Activated naive CD8-positive, alpha-beta T cell treated with anti-CD3 and anti-CD28 coated beads, Interleukin-2, amount 50 U/mL, for 24 hours (primary cell): ENCODE measurements at places on chromosomes 3 and 15.

GRCh38 chr3:53821631-53822121, 24.5 kb downstream of the CHDH start:
- H3K27me3 ChIP-seq, result peaks cover 2% of the 10 kb centered on the region
- no peak overlapping the region for H3K4me3 ChIP-seq
- no peak for DNase-seq

DNA sequence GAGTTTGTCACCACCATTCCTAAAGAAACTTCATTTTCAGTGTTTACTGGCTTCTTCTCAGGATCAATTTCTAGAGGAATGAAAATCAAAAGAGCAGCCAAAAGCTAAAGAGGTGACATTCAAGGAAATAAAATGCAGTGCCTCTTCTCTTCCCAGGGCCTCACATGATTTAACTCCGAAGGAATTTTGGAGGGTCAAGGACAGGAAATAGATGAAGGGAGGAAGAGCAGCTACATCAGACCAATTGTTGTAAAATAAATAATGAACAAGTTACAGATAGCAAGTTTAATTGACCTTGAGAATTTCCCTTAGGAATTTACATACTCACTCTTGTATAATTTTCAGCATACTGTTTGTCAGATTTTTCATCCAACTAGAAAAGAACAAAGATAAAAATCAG, 78.1 kb downstream of the LRRFIP2 start:
- no peak overlapping the region for H3K4me3 ChIP-seq
- H3K4me1 ChIP-seq, result no peaks in the 10 kb centered on the region
- peaks cover 6% of the 10 kb centered on the region for H3K36me3 ChIP-seq
- H3K27ac ChIP-seq, result no peak overlapping the region
- DNase-seq, result no peak

DNA sequence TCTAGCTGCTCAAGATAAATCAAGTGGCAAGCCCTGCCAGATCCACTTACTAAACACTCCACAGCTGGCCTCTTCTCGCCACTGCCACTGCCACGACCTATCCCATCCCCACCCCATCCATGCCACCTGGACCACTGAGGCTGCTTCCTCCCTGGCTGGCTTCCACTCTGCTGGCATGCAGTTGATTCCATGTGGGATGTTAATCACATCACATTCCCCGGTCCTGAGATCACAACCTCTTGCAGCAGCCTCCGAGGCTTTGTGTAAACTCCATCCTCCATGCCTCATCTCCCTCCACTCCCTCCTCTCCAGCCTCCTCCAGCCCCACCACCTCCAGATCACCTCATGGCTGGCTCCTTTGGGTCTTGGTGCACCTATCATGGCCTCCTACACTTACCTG, 7.7 kb downstream of the NCKIPSD start:
- peaks cover 35% of the 10 kb centered on the region for H3K36me3 ChIP-seq
- peaks cover 3% of the 10 kb centered on the region for H3K4me1 ChIP-seq
- H3K27ac ChIP-seq, result no peak overlapping the region

DNA sequence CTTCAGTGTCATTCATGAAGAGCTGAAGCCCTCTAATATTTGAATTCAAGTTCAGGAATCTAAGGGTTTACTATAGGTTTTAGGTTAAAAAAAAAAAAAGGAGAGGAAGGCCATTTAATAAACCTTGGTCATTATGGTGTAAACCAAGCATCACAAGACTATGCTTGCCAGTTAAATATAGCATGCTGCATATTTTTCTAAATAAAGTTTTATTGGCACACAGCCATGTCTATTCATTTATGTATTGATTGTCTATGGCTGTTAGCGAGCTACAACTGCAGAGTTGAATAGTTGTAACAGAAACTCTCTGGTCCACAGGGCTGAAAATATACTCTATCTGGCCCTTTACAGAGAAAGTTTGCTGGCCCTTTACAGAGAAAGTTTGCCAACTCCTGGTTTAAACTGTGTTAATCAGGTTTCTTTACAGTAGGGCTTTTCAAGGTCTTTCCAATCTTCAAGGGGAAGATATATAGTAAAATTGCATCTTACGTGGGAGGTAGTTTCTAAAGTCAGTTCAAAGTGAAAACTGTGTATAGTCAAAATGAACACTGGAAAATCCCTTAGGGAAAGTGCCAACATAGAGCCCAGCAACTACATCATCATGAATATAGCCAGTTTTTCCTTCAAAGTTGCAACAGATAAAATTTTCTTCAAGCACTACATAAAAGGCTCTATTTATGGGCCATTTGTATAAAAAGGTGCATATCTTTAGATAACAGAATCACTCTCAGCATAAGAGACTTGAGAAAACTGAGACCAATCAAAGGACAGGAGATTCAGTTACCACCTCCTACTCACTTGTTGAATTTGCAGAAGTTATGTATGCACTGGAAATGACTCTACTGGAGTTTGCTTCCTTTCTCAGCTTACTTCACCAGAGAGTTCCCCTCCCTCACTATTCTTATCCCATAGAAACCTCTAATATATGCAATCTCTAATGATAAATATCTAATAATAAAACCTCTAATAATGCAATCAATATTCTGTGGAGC, 49.7 kb upstream of the FRMD4B start:
- no peaks in the 10 kb centered on the region for H3K36me3 ChIP-seq
- H3K27ac ChIP-seq, result no peak overlapping the region
- DNase-seq, result no peak
- H3K4me1 ChIP-seq, result peaks cover 33% of the 10 kb centered on the region
- no peak overlapping the region for H3K4me3 ChIP-seq
- H3K27me3 ChIP-seq, result peaks cover 9% of the 10 kb centered on the region

DNA sequence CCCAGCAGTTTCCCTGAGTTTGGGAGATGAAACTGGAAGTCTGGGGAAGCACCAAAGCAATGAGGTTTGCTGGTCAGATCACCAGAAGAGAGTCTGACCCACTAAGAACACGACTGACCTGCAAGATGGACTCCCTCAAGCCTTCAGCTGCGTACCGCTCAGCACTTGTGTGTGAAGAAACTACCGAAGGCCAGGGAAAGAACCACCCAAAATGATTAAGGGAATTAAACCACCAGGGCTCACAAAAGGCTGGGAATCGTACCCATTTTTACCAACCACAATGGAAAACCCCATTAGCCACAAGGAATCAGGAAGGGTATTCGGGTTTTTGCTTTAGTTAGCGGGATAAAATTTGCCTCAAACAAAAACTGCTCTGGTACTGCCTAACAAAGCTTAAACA, 21.6 kb downstream of the ATP13A3 start:
- H3K27me3 ChIP-seq, result no peaks in the 10 kb centered on the region
- H3K36me3 ChIP-seq, result peaks cover 7% of the 10 kb centered on the region
- no peak overlapping the region for H3K27ac ChIP-seq
- H3K4me3 ChIP-seq, result no peak overlapping the region
- H3K4me1 ChIP-seq, result peaks cover 37% of the 10 kb centered on the region

DNA sequence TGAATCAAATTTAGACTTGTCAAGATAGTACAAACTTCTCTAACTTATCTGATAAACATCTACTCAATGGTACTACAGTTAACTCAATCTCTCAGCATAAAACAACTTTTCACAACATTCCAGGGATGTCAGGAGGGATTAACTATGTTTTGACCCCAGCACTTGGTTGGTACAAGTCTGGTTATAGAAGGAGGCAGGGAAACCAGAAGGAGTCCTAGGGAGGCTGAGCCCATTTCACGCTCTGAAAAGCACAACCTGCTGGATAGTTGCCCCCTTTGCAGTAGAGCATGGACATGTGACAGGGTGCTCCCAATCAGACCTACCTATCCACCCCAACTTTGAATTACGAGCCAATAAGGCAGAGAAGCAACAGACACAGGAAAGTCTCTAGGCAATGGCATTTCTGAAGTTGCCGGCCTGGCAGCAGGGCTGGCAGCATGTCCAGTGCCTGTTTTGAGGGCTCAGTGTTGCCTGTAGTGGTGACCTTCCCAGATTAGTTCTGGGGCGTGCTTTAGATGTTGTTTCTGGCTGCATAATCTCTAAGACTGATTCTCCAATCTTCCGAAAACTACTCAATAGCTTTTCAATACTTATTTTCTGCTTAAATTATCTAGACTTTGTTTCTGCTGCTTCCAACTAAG, 8.2 kb downstream of the ANKUB1 start:
- peaks cover 11% of the 10 kb centered on the region for H3K4me1 ChIP-seq
- H3K4me3 ChIP-seq, result no peak overlapping the region
- H3K36me3 ChIP-seq, result no peaks in the 10 kb centered on the region
- no peak overlapping the region for H3K27ac ChIP-seq

DNA sequence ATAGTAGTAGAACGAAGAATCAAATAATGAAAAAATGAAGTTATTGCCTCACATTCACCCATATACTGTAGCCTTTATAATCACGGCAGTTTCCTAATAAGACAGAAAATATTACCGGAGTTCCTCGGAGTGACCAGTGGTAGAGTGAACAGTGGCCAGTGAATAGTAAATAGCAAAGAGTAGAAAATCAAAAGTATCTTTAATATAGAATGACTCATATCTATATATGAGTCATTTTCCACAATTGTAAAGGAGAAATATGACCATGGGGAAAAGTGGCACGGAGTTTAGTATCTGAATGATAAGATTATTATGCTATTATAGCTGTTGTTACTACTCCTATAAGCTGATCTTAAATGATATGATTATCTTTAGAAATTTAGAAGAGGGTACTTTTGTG, 38.5 kb downstream of the ZBTB20 start:
- peaks cover 24% of the 10 kb centered on the region for H3K36me3 ChIP-seq
- H3K4me1 ChIP-seq, result peaks cover 10% of the 10 kb centered on the region
- H3K4me3 ChIP-seq, result no peak overlapping the region
- no peak for DNase-seq

DNA sequence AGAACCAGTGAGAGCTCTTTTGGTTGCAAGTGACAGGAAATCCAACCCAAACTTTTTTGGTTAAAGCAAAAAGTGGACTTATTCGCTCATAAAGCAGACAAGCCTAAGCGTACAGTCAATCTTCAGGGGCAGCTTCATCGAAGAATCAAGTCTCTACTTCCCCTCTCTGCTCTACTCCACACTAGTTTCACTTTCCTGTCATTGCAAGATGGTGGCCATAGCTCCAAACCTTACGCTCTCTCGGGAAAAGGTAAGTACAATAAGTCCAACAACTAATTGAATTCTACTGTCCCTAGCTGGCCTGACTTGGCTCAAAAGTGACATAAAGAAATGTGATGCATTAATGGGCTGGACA, 24.9 kb upstream of the ZNF710 start:
- no peak overlapping the region for H3K27ac ChIP-seq
- H3K27me3 ChIP-seq, result no peaks in the 10 kb centered on the region
- DNase-seq, result no peak
- H3K36me3 ChIP-seq, result no peaks in the 10 kb centered on the region

DNA sequence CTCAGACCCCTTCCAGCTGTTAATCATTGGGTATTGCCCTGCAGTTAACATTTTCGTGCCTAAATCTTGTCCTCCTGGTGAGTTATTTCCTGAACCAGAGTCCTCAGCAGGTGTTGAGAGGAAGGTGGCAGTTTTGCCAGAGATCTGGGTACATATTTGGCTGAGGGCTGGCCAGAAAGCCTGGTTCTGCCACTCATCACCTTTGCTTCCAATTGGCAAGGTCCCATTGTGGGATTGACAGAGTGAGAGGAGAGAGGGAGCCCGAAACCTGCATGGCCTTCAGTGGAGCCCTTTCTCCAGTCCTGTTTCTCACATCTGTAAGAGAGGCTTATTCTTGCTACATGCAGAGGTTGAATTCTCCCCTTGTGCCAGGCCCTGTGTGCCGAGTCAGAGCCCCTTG, 8.9 kb upstream of the TKT start:
- H3K27ac ChIP-seq, result no peak overlapping the region
- no peaks in the 10 kb centered on the region for H3K36me3 ChIP-seq
- no peak overlapping the region for H3K4me3 ChIP-seq
- H3K27me3 ChIP-seq, result peaks cover 1% of the 10 kb centered on the region

DNA sequence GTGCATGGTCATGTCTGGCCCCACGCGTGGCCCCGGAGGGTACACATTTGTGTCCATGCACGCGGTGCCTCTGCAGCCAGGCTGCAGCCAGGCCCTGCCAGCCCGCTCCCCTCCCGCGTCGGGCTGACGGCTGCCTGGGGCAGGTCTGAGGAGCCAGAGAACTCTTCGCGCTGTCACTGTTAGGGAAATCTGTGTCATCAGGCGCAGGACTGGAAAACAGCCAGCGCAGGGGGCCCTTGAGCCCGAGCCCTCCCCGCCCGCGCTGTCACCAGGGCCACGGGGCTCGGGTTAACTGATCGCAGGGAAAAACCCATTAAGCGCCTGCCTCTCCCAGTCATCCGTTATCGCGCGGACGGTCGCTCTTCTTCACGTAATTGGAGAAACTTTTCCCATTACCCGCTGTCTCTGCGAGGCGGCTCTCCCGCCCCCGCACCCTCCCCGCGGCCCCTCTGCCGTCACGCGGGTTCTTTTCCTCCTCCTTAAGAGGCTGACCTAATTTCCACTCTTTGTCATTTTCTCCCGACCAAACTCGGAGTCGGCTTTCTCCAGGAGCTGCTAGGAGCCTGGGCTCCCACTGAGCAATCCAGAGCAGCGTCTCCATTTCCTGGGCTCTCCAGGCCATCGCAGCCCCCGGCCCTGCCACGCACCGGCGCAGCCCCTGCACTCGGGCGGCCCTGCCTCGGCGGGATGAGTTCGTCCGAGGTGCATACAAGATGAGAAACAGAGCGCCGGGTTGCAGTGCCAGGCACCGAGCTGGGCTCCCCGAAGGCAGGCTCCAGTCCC, 57.5 kb upstream of the PRR23E start:
- no peaks in the 10 kb centered on the region for H3K36me3 ChIP-seq
- peaks cover 6% of the 10 kb centered on the region for H3K4me1 ChIP-seq
- DNase-seq, result peak; percentile 50
- no peak overlapping the region for H3K4me3 ChIP-seq
- H3K27me3 ChIP-seq, result peaks cover 38% of the 10 kb centered on the region
- H3K27ac ChIP-seq, result no peak overlapping the region

DNA sequence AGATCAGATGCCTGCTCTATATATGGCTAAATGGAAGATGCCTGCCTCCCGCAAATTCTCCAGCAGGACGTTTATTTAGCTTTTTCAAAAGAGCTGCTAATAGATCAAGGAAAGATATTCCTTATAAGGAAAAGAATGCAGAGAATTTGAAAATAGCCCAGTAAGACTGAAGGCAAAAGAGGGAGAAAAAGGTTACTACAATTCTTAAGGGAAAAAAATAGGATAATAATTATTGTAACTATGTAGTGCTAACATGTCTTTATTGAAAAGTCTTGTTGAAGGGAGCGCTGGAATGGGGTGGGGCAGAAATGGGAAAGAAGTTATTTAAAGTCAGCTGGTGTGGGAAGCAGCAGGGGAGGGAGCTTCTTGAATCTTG, 2.9 kb downstream of the TPM1 start:
- no peak overlapping the region for H3K27ac ChIP-seq
- H3K4me3 ChIP-seq, result no peak overlapping the region
- peaks cover 23% of the 10 kb centered on the region for H3K4me1 ChIP-seq
